ENCODE measurements at places on chromosomes 4 and X. TPM values are rescaled to one million over a fixed set of nuclear protein-coding genes. Genes with fewer than 3 reads are reported as not detected.
A peak's percentile ranks its signal among the peaks of the same experiment; 100 is the strongest.

Gene REPS2
- 2.2 TPM for polyA plus RNA-seq

Gene HTR2C
- not detected for polyA plus RNA-seq

- no peak overlapping the region for H3K27ac ChIP-seq
- H3K4me3 ChIP-seq = no peak overlapping the region
- no peaks in the 10 kb centered on the region for H3K4me1 ChIP-seq
- H3K36me3 ChIP-seq = no peaks in the 10 kb centered on the region
- H3K27me3 ChIP-seq = no peaks in the 10 kb centered on the region
Measured at GRCh38 chr4:147843162-147843561, 111.3 kb downstream of the ARHGAP10 start.

GRCh38 chr4:1412376-1413203, 6.3 kb upstream of the NKX1-1 start:
- H3K4me1 ChIP-seq = peaks cover 7% of the 10 kb centered on the region
- no peak for DNase-seq
- no peak overlapping the region for H3K27ac ChIP-seq
- no peak overlapping the region for H3K4me3 ChIP-seq
- peaks cover 81% of the 10 kb centered on the region for H3K27me3 ChIP-seq

DNA sequence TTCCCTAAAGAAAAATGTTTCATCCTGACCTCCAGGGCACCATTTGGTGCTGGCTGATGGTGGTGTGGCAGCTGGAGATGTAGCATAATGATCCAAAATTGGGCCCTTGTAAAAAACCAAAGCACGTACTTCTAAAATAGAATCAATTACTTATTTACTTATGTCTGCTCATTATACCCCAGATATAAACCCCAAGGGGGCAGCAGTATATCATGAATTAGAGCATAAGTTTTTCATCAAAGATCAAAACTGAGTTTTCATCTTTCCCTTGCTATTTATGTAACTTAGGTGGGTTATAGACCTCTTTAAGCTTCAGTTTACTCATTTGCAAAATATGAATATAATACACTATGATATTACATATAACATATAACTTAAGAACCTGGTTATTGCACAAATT, 241.1 kb downstream of the TACR3 start:
- no peak overlapping the region for H3K27ac ChIP-seq
- H3K27me3 ChIP-seq = no peaks in the 10 kb centered on the region
- H3K36me3 ChIP-seq = no peaks in the 10 kb centered on the region
- H3K4me1 ChIP-seq = no peaks in the 10 kb centered on the region
- no peak overlapping the region for H3K4me3 ChIP-seq

Gene SLAIN2
- polyA plus RNA-seq = 27.3 TPM

- H3K27me3 ChIP-seq = peaks cover 10% of the 10 kb centered on the region
- no peaks in the 10 kb centered on the region for H3K4me1 ChIP-seq
- DNase-seq = no peak
- no peaks in the 10 kb centered on the region for H3K36me3 ChIP-seq
- H3K4me3 ChIP-seq = no peak overlapping the region
Measured at GRCh38 chrX:19303256-19303880, 40.4 kb upstream of the PDHA1 start.

DNA sequence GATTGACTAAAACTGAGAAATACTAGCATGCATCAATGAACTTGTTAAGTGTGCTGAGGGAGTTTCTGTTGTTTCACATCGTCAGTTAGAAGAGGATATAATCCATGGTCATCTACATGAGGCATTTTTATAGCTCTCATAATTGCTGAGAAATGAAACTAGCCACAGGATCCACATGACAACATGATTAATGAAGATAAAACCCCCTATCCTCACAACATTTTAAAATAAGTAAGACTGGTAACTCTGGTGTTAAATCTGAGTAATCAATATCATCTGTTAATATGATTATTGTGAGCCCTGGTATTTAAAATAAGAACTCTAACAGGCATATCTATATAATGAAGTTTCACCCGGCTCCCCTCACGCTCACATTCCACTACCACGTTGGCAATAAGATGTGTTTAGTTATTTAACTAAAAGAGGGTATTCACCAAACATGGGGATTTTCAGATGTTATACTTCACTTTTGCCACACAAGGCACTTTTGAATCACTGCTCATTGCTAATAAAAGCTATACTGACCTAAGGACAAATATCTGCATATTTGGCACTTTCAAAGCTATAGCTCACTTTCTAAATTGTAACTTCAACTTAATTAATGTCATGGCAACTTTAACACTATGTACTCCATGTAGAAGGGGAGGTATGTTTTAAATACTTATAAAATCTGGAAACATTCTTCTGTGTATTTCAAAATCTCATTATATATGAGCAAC, 6.7 kb downstream of the UNC5C start:
- no peak for DNase-seq
- H3K4me3 ChIP-seq = no peak overlapping the region
- peaks cover 22% of the 10 kb centered on the region for H3K27me3 ChIP-seq
- no peak overlapping the region for H3K27ac ChIP-seq
- no peaks in the 10 kb centered on the region for H3K36me3 ChIP-seq
- no peaks in the 10 kb centered on the region for H3K4me1 ChIP-seq

Gene STAP1
- 218 TPM for polyA plus RNA-seq

GRCh38 chr4:41963105-41963504, 18.5 kb upstream of the DCAF4L1 start:
- no peak overlapping the region for H3K27ac ChIP-seq
- no peaks in the 10 kb centered on the region for H3K27me3 ChIP-seq
- no peak overlapping the region for H3K4me3 ChIP-seq
- peak; percentile 4 for DNase-seq
- no peaks in the 10 kb centered on the region for H3K4me1 ChIP-seq

- no peak for DNase-seq
- no peaks in the 10 kb centered on the region for H3K36me3 ChIP-seq
- H3K27me3 ChIP-seq = peaks cover 50% of the 10 kb centered on the region
- no peaks in the 10 kb centered on the region for H3K4me1 ChIP-seq
- H3K4me3 ChIP-seq = no peak overlapping the region
Measured at GRCh38 chr4:186728631-186729271, 5.1 kb upstream of the FAT1 start.

DNA sequence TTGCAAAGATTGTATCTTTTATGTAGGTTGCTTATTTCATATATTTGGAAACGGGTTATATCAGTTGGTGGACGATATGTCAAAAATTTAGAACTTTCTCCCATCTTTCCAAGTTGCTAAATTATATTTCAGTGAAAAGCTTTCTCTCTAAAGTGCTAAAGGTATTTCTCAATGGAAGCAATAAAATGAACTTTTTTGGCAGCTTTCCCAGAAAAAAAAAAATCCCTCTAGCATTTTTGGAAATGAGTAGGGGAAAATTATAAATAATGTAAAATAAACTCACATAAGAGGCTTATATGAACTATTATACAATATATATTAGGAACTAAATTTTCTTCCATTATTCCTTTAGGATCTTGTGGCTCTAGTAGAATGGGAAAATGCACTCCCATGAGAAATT, 152.2 kb downstream of the GRID2 start:
- no peaks in the 10 kb centered on the region for H3K27me3 ChIP-seq
- DNase-seq = no peak
- H3K4me1 ChIP-seq = no peaks in the 10 kb centered on the region
- no peak overlapping the region for H3K4me3 ChIP-seq
- H3K36me3 ChIP-seq = no peaks in the 10 kb centered on the region

GRCh38 chr4:72326692-72327632, 242.1 kb downstream of the ADAMTS3 start:
- no peaks in the 10 kb centered on the region for H3K36me3 ChIP-seq
- no peak overlapping the region for H3K27ac ChIP-seq
- H3K4me3 ChIP-seq = no peak overlapping the region
- DNase-seq = no peak

- H3K27me3 ChIP-seq = no peaks in the 10 kb centered on the region
- H3K4me3 ChIP-seq = no peak overlapping the region
- no peak for DNase-seq
- no peak overlapping the region for H3K27ac ChIP-seq
- H3K4me1 ChIP-seq = no peaks in the 10 kb centered on the region
Measured at GRCh38 chr4:89174784-89175183, 63.5 kb downstream of the TIGD2 start.

- no peak overlapping the region for H3K4me3 ChIP-seq
- H3K27ac ChIP-seq = no peak overlapping the region
- no peak for DNase-seq
- peaks cover 2% of the 10 kb centered on the region for H3K27me3 ChIP-seq
Measured at GRCh38 chr4:145735347-145735675, 55.4 kb downstream of the C4orf51 start.

Gene SYP
- polyA plus RNA-seq = 0.15 TPM

GRCh38 chr4:183154701-183155391, 55.8 kb downstream of the WWC2 start:
- DNase-seq = no peak
- no peak overlapping the region for H3K27ac ChIP-seq
- H3K36me3 ChIP-seq = no peaks in the 10 kb centered on the region
- no peaks in the 10 kb centered on the region for H3K4me1 ChIP-seq

Gene NDST4
- not detected for polyA plus RNA-seq

DNA sequence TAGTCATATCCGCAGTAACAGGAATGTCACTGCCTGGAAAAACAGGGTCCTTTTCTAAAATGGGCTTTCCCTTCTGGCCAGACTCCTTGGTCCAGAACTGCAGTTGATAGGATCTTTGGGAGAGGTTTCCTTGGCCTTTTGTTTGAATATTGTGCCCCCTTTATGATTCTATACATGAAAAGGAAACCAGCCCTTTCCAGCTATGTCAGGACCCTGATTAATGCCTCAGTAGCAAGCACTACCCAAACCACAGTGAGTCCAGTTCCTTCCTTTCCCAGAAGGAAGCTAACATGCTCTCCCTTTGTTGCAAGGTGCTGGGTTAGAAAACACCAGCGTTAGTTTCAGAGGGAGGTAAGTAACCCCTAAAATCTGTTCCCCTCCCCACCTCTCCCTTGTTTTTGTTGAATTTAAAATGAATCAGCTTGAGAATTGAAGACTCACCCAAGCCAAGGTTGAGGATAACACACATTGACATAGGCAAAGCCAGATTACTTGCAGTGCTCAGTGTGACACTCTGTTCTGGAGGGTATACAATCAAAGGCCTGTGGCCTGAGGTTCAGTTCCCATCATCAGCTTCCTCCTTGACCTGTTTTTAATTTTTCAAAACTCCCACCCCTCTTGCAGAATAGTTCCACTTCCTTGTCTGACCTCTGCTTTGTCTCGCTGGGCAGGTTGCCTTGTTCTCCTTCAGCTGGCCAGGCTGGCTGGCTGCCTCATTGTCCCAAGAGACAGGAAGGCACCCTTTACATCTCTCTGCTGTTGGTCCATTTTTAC, 87.6 kb upstream of the PLAC1 start:
- no peaks in the 10 kb centered on the region for H3K36me3 ChIP-seq
- H3K4me1 ChIP-seq = no peaks in the 10 kb centered on the region
- no peak overlapping the region for H3K4me3 ChIP-seq
- no peak for DNase-seq
- no peak overlapping the region for H3K27ac ChIP-seq
- no peaks in the 10 kb centered on the region for H3K27me3 ChIP-seq

Gene GPC3
- not detected for polyA plus RNA-seq

DNA sequence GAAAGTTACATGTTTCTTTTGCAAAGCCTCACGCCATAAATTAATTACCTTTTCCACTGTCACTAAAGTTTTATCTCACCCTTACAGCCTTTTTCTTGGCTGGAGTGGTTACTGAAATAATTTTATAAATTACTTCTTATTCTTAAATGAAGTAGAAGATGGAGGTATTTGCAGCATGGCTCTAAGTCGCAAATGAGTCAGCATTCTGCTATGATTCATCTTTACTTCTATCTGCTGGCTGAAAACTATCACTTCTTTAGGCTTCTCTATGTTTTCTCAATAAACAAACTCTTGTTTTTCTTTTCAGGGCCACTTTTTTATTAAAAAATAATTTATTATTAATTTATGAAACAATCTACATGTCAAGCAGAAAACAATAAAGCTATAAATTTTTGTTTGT, 210.2 kb upstream of the GYPA start:
- no peaks in the 10 kb centered on the region for H3K36me3 ChIP-seq
- H3K4me3 ChIP-seq = no peak overlapping the region
- no peak for DNase-seq
- peaks cover 31% of the 10 kb centered on the region for H3K27me3 ChIP-seq
